ENCODE measurements at places on chromosomes 2 and 18.

GRCh38 chr2:101942851-101943250, 48.9 kb upstream of the IL1R2 start:
- no peak for DNase-seq

- no peak for DNase-seq
These were observed 259.4 kb downstream of the TNS1 start for GRCh38 chr2:217743407-217743806.

DNA sequence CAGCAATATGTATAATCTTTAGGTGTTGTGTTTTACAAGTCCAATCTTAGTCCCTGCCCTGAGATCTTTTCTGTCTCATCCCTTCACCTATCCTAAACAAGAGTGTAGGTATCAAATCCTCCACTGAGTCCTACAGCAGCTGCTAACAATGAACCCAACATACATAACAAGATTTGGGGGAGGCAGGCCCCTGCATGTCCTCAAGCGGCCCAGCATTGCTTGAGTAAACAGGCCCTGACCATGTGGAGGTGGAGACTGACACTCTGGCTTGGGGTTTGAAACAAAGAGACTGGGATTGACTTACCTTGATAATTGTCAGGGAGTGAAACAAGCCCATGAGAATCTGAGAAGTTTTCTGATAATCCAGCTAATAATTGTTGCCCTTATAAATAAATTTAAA, 213.4 kb downstream of the STK39 start:
- no peak for DNase-seq

DNA sequence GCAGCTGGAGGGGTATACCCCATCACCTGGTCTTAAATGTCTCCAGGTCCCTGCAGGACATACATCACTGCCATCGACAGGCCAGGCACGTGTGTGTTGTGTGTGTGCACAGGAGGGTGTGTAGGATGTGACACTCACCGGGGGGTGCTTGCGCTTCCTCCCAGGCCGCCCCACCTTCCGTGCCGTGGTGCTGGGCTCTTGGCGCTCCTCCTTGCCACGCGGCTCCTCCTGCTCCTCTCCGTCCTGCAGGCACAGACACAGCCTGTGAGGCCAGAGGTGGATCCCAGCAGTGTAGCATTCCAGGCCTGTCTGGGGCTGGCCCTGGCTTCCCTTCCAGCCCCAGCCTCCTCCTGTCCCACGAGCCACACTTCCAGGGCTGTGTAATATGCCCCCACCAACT, 41.7 kb downstream of the DNMT3A start:
- DNase-seq: no peak

DNA sequence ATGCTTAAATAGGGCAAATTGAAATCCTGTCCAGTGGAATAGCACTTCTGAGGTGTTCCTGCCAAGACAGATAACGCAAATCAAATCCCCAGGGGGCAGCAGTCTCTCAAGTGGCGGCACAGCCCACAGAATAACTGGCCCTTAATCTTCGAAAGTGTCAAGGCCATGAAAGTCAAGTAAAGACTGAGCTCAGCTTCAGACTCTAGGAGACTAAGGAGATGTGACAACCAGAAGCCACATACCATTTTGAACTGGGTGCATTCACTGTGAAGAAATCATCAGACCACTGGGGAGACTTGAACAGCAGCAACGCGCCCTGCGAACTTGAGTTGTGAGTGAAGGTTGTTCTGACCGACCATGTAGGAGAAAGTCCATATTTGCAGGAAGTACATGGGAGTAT, 66.0 kb upstream of the ASAP2 start:
- no peak for DNase-seq

GRCh38 chr2:192197357-192197756, 2.6 kb upstream of the TMEFF2 start:
- DNase-seq: no peak

DNA sequence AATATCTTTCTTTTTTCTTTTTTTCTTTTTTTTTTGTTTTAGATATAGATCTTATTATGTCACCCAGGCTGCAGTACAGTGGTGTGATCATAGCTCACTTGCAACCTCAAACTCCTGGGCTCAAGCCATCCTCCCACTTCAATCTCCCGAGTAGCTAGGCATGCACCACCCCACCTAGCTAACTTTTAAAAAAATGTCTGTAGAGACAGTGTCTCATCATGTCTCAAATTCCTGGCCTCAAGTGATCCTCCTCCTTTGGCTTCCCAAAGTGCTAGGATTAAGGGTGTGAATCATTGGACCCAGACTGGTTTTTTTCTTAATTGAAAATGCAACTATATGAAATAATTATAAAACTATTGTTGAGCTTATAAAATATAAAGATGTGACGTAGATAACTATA, 9.8 kb upstream of the ZCCHC2 start:
- no peak for DNase-seq

Measured in NCI-H1436 treated with DMSO at 0.1 percent for 48 hours (cell line).